DND-41 (cell line): ENCODE measurements at places on chromosomes 13 and 19.

DNA sequence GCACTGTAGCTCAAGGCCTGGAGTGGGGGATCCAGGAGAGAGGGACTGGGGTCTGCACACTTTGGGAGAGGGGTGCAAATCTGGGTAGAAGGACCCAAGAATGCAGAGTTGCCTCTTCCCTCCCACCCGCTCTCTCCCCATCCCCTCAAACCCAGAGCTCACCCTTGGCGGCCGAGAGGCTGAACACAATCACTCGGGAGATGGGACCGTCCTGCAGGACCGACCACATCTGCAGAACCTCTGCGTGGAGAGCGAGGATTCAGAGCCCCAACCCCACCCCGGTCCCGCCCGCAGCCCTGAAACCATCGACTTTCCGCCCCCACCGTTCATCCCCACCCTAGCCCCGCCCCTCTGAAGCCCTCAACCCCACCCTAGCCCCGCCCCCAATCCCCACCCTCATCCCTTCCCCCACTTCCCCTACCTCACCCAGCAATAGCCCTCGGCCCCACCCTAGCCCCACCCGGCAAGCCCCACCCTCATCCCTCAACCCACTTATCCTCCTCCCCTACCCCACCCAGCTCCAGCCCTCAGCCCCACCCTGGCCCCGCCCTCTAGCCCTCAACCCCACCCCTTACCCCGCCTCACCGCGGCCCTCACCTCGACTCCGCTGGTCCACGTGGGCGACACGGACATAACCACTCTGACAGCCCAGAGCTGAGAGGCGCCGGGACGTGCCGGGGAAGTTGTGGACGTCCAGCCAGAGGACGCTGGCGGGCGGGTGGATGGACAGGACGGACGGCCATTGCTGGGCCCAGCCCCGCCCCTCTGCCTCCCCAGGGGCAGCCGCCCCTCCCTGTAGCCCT is 4.1 kb downstream of the KPTN start:
- H3K4me3 ChIP-seq: no peak overlapping the region
- no peak for DNase-seq
- peaks cover 14% of the 10 kb centered on the region for H3K4me1 ChIP-seq
- H3K27me3 ChIP-seq: no peaks in the 10 kb centered on the region

DNA sequence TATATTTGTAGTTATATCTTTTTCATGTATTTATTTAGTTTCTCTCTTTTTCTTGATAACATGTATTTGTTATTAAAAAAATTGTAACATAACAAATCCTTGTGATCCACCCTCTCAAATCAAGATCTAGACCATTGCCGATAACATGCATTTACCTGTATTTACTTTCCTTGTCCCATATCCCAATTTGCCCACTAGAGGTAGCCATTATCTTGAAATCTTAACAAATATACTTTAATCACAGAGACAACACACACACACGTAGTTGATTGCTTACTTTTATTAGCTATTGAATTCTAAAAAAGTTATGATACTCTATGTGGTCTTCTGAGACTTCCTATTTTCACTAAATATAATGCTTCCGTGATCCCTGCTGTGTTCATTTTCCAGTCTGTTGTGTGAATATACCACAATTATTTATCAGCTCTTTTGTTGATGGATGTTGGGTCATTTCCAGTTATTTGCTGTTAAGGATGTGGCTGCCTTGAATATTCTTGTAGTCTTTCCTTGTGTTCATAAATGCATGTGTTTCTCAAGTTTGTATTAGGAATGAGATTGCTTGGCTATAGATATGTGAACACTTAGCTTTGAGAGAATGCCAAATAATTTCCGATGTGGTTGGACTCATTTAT is 31.3 kb upstream of the ZMYM2 start:
- no peaks in the 10 kb centered on the region for H3K4me1 ChIP-seq
- no peaks in the 10 kb centered on the region for H3K27me3 ChIP-seq
- H3K27ac ChIP-seq: no peak overlapping the region
- DNase-seq: no peak

DNA sequence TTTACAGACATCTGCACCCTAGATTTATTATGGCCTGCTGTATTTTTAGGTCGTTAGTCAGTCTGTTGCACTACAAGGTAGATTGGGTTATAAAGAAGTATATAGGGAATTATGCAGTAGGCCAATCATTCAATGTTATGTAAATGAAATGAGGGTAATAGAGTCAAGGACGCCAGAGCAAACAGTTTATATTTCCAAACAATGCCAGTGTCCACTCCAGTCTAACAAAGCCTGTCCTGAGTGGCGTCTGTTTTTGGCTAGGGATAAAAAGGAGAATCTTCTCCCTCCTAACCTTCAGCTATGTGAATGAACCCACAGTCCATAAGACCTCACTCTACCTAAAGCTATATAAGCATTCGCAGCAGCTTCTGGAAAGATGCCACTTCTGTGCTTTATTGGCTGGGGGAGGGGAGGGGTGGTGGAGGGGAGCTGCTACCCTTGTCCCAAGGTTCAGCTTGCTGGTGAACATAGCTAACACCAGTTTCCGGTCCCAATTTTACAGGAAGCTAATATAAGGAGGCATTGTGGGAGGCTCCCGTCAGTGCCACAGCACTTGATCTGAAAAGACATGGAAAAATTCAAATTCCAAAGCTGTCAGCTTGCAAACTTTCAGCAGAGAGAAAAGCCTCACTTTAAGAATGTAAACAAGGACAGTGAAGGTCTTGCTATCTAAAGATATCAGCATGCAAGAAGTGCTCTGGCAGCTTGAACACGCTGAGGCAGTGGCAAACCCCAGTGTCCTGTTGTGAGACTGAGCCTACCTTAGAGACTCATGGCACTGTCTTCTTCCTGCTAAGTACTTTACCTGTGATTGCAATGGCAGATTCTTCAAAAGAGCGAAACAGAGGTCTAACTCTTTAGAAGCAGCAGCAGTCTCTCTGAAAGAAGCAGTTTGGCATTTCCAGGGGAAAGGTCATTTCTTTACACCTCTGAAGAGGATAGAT is 369.9 kb downstream of the PCDH9 start:
- no peak overlapping the region for H3K27ac ChIP-seq
- no peak for DNase-seq
- H3K4me3 ChIP-seq: no peak overlapping the region

- H3K27ac ChIP-seq: no peak overlapping the region
- no peaks in the 10 kb centered on the region for H3K27me3 ChIP-seq
- H3K4me1 ChIP-seq: no peaks in the 10 kb centered on the region
These were observed 24.3 kb downstream of the GNG7 start for GRCh38 chr19:2678044-2678671.
